Left colon (tissue), 2 donors: ENCODE measurements at places on chromosomes 3 and 15. TPM values are rescaled to one million over a fixed set of nuclear protein-coding genes. Genes with fewer than 3 reads are reported as not detected.

- DNase-seq: peak; percentile 71
Measured at GRCh38 chr3:36944641-36945270, at the start of gene TRANK1. TRANK1 (minus strand) TSS chr3:36945054; CDS start chr3:36944809, 245 bp downstream.

DNA sequence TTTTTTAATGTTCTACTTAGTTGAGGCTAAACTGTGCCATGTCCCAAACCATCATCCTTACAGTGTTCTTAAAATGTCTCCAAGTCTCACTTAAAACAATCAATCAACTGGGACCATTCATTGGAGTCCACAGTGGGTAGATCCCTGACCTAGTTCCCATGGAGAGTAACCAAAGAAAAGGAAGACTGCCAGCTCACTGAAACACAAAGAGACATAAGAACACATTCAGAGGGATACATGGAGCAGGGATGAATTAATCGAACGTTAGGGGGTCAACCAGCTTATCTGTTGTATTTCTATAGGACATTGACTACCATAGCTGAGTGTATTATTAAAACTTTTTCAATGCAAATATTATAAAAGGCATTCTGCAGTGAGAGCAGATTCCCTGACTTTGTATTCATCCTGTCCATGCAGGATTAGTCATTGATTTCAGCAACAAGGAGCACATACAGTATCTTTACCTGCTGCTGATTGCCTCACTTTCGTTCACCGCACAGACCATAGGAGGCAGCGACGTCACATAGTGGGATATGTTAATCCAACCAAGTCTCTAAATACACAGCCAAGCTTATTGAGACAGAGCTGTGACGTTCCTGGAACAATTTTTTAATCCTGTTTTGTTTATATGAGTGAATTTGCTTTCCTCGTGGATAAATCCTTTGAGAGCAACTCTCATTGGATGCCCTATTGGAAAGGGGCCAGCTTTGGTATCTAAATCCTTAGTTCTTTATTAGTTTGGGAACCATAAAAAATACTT is 364.9 kb upstream of the RBMS3 start:
- DNase-seq: peak; percentile 25

Gene GOLGA8T
- 0.22 TPM for total RNA-seq

Gene LRRC31
- 38.5 TPM for total RNA-seq

- no peak for DNase-seq
Measured at GRCh38 chr15:22839046-22839695, 705 bp downstream of the NIPA2 start.

Gene DNASE1L3
- total RNA-seq: 8.1 TPM

Gene MON1A
- total RNA-seq: 9.4 TPM

GRCh38 chr3:194982472-194982871 is 288.5 kb downstream of the XXYLT1 start:
- DNase-seq: no peak

GRCh38 chr3:108489776-108490175 is 20.6 kb downstream of the MYH15 start:
- peak; percentile 5 for DNase-seq

GRCh38 chr3:72144773-72145505 is 360.0 kb upstream of the PROK2 start:
- no peak for DNase-seq

- no peak for DNase-seq
Measured at GRCh38 chr3:33016846-33017405, 65.5 kb downstream of the CCR4 start.

Gene TMEM212
- not detected for total RNA-seq

Gene ZKSCAN7
- 1.1 TPM for total RNA-seq

Gene P3H2
- 46.4 TPM for total RNA-seq

GRCh38 chr3:49717959-49718857 is 1.3 kb downstream of the AMIGO3 start:
- DNase-seq: no peak

Gene PPM1L
- 20.4 TPM for total RNA-seq

- no peak for DNase-seq
Measured at GRCh38 chr15:28051955-28052633, 47.0 kb downstream of the OCA2 start.
